GM04503 (cell line): ENCODE measurements at places on chromosomes 1 and 21.

- peak; percentile 76 for DNase-seq
Observed at GRCh38 chr21:37435120-37435519, 68.5 kb downstream of the DYRK1A start.

GRCh38 chr1:60969971-60970509 is 112.3 kb upstream of the NFIA start:
- no peak for DNase-seq

- DNase-seq = no peak
Observed at GRCh38 chr1:31626223-31627207, 9.0 kb downstream of the HCRTR1 start.

GRCh38 chr21:45116066-45116465 is 41.7 kb downstream of the ADARB1 start:
- DNase-seq = no peak

- no peak for DNase-seq
Observed at GRCh38 chr1:6397844-6398441, 4.4 kb upstream of the ACOT7 start.

DNA sequence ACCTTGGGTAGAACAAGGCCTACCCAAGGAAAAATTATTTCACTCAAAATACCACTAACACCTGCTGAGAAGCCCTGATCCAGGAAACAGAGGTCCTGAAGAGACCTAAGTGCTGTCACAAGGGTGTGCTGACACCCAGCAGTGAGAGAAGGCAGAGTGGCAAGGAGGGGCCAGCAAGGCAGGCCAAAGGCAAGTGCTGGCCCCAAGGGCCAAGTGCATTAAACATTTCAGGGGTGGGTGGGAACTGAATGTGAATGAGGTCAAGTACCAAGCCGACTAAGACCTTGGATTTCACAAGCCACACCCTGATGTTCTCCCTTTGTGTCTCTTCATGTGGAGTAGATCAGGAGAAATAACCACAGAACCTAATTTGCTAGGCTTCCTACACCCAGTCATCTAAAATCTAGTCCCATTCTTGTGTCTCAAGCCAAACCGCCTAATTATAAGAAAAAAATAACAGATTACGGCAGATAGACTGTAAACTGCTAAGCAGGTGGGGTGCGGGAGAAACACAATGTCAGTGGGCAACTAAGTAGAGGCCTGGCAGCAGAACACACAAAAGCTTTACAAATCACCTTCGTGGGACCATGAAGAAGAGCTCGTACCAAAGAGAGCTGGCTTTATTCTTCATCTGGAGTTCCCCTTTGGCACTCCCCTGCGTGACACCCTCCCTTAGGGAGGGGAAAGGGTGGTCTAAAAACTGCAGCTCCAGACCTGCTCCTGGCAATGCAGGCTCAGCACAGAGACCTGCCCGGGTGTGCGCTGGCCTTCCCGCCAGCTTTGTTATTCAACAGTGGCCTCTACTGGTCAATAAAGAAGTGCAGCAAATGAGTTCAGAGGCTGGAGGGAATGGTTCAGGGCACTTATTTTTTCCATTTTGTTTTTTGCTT is 8.7 kb downstream of the UBE2G2 start:
- no peak for DNase-seq

DNA sequence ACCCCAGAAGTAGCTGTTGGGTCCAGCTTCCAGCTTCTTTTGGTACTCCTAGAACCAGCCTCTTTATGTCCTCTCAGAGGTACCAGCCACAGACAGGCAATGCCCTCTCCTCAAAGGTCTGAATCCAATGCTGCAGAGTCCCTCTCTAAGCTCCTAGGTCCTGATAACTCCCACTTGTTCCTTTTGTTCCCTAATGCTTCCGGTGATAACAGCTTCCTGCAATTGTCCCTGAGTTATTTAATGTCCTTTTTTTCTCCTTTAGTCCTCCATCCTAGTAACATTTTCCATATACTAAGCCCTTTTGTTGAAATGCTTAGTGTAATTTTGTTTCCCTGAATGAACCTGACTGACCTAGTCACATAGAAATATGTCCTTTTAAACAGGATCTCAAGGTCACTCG is 201.7 kb upstream of the BEND5 start:
- DNase-seq = no peak

DNA sequence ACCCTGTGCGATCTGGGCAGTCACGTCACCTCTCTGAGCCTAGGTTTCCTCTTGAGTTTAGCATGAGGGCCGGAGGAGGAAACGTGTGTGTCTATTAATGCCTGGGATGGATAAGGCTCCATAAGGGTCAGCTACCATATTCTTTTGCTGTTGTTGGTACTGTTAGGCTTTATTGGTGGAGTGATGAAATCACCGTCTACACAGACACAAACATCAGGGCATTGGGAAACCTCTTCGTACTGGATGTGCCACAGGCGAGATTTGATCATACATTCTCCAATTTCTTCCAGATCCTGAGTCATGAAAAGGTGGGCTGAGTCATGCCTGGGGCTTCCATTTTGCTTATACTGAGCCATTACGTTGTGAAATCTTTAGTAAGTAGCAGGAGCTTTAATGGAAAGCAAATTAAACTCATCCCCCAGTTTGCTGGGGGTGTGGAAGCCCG is 24.9 kb upstream of the GRHL3 start:
- DNase-seq = peak; percentile 97

DNA sequence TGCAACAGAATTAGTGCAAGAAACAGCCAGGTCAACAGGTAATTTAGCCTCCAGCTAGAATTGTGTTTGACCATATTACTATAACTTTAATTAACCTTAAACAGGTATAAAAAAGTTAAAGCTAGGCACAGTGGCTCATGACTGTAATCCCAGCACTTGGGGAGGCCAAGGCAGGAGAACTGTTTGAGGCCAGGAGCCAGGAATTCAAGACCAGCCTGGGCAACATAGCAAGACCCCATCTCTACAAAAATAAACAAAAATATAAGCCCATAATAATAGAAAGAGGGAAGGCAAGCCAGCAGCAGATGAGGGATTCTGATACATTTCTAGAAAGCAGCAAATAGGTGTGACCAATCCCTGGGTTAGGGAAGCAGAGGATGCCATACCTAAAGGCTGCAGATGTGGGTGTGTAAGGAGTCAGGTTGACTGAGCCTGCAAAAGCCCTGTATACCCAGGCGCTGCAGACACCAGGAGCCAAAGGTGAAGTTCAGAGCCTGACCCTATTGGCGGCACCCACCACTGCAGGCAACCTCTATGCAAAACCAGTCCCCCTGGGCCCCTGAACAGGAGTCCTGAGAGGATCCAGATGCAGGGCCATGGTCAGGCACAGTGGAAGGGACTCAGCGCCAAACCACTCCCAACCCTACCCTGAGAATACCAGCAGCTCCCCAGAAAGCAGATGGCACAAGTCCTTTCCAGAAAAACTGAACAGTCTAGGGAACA is 19.3 kb upstream of the LSS start:
- DNase-seq = no peak

GRCh38 chr21:34221331-34222030 is 142.3 kb upstream of the KCNE2 start:
- DNase-seq = no peak

DNA sequence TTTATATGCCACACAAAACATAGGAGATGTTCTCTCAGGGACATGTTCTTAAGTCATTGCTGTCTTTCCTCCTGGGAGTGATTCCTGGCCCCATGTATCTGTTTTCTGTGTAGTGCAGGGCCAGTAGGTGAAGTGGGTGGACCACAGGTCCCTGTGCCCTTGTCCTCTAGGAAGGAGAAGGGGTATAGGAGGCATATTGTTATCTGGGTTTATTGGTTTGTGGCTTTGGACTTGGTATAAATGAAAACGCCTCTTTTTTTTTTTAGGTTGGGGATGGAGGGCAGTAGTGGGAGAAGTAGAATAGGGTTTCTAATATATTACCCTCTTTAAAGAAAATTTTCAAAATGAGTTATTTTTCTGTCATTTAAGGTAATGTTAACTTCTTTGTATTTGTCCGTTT is 29.4 kb downstream of the DYRK1A start:
- DNase-seq = no peak

- DNase-seq = no peak
Observed at GRCh38 chr1:87045761-87046304, 131.4 kb downstream of the HS2ST1 start.

DNA sequence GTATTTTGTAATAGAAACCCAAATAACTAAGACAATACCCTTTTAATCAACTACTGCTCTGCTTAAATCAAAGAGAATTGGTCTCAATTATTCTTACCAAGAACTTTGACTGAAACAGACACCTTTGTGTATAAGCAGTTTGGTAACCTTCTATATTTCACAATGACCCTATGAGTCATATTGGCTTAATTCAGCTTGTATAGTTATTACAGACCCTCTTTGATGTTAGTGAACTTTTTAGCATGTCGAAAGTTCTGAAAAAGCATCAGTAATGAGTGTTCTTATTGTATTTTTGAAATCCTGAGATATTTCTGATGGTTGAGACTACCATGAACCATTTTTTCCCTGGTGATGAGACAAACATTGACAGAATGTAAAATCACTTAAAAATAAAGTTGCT is 43.3 kb upstream of the RABGAP1L start:
- DNase-seq = no peak

DNA sequence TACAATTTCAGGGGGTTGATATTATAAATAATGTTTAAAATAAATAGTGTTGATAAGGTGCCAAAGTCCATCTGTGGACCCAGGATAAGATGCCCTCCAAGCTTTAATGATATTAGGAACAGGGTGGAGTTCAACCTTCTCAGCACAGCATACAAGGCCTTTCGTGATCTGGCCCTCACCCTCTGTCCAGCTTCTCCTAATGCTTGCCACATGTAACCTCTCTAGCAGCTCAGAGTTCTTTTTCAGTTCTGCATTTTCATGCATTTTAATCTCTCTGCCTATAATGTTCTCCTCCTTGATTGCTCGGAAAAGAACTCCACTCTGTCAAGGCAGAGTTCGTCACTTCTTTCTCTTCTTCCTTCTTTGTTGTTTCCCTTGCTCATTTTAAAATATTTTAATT is 21.4 kb upstream of the SMAP2 start:
- no peak for DNase-seq

- DNase-seq = no peak
Observed at GRCh38 chr1:210558302-210558701, 229.6 kb downstream of the HHAT start.

GRCh38 chr1:67952071-67952470 is 98.4 kb downstream of the DIRAS3 start:
- no peak for DNase-seq

GRCh38 chr1:106620521-106620954 is 435.9 kb upstream of the PRMT6 start:
- peak; percentile 34 for DNase-seq

- DNase-seq = no peak
Observed at GRCh38 chr1:3330771-3331245, 123.7 kb upstream of the ARHGEF16 start.

DNA sequence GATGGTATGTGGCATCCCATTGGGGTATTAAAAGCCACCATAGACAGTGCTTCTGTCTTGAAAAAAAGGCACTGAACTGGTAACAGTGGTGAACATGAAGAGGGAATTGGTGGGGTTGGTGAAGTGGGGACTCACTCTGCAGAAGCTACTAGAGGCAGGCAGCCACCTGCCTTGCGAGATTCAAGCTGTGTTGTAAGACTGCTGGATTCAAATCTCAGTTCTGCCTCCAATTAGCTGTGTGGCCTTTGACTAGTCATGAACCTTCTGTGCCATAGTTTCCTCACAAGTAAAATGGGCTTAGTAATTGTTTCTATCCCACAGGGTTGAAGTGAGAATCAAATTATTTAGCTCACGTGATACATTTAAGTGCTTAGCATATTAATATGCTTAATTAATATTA is 16.6 kb upstream of the ELOA start:
- no peak for DNase-seq

DNA sequence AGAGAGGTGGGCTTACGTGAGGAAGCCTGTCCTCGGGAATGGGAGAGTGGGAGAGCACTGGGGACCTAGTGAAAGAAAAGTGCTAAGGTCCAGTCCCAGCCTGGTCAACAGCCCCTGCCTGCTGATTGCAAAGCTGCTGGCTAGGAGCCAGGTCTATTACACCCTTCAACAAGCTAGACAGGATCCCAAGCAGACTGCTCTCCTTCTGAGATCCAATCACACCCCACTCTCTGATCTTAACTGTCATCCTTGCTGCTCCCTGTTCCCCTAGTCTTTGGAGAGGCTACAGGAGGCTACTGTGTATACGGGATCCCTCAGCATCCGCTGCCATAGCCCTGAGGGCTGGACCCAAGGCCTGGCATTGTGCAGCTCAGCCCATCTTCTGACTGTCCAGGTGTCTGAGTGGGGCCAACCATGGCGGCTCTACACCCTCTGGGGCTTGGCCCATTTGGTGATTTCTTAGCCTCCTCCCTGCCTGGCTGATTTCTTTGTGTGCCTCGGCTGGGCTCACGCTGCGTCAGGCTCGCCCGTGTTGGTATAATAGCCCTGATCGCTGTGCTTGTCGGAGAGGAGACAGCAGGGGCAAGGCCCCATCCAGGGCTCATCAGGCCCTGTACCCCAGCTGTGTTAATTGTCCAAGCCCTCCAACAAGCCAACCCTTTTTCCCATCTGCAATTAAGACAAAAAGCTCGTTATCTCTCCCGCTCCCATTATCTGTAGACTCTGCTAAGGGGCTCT is 43.9 kb downstream of the NAV1 start:
- no peak for DNase-seq

- DNase-seq = no peak
Observed at GRCh38 chr1:41495210-41495948, 10.9 kb upstream of the EDN2 start.

GRCh38 chr1:95641386-95641785 is 407.4 kb downstream of the RWDD3 start:
- DNase-seq = no peak

- no peak for DNase-seq
Observed at GRCh38 chr1:107098961-107099360, 41.9 kb upstream of the NTNG1 start.

DNA sequence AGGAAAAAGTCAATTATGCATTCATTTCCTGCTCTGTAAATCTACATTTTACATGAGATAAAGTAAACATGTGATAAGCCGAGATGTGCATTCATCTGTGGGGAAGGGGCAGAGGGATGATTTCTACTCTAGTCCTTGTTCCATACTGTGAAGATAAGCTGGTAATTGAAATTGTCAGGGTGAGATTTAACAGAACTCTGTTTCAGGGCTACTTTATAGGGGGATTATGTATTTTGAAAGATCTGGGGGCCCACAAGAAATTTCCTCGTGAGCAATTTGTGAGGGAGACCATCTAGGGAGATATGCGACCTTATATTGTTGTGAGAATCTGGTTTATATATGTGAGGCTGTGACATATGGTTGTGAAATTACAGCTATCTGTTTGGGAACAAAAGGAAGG is 73.1 kb upstream of the KCNK1 start:
- no peak for DNase-seq

- no peak for DNase-seq
Observed at GRCh38 chr1:1019122-1019999, 559 bp upstream of the AGRN start.

DNA sequence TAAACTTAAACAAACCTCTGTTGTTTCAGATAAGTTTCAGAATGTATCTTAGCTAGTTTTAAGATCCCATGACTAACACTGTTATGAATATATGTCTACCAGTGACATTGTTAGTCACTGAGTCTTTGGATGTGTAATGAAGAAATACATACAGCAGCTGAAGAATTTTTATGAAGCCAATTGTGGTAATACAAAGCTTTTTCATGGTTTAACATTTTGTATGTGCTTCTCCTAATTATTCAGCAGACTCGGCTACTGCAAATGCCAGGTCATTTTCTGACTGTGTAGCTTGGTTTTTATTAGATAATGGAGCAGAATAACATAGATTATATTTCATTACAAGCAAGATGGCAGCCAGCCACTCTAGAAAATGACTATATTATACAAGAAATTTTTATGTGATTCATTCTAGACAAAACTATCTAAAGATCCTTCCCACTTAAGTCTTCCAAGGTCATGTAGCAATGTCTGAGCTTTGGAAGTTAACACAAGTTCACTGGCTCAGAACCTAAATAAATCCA is 147.8 kb downstream of the TNFSF18 start:
- peak; percentile 77 for DNase-seq

- no peak for DNase-seq
Observed at GRCh38 chr1:150760013-150760412, 5.6 kb downstream of the CTSS start.
